ENCODE measurements at places on chromosomes 5 and 9.

- no peak for DNase-seq
Measured at GRCh38 chr5:96709152-96709821, 47.1 kb downstream of the CAST start.

GRCh38 chr5:102974177-102974576, 145.8 kb downstream of the GIN1 start:
- DNase-seq = no peak

DNA sequence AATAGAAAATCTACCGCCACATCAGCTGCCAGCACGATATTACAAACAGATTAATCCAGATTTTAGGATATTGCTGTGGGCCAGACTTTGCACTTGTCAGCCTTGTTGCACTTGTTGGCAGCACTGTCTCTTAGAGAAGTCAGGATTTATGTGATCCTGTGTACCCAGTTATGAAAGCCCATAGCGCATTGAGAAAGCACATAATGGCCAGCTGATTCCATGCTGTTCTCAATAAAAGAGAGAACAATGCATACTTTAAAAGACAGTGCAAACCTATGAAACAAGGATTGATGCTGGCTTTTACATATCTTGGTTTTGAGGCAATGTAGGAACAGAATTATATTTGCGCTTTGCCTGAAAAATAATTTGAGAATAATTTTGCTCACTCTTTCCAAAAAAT, 140.8 kb downstream of the CEP120 start:
- no peak for DNase-seq

- no peak for DNase-seq
Measured at GRCh38 chr5:139379626-139380449, 3.3 kb downstream of the SLC23A1 start.

DNA sequence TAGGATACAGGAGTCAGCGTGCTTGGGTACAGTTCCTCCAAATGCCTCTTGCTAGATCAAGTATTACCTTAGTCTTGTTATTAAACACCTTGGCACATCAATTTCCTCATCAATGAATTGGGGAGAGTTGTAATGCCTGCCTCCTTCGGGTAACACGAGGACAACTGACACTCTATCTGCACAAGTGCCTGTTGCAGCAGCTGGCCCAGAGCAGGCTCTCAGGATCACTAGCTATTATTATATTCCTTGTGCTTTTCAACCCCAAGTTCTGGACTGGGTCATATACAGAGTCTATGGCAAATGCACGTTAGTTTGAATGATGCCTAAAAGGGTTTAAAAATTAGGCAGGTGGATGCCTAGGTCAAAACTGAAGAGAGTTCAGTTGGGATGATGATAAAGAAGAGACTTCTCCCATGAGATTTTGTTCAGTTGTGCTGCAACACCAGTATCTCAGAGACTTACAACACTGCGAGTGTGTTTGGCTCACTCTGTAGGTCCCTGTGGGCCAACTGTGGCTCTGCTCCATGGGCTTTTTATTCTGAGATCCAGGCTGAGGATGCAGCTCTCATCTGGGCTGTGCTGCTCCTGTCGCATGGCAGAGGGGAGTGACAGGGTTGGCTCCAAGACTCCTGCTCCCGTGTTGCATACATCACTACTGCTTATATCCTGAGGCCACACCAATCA, 41.1 kb upstream of the TEX48 start:
- no peak for DNase-seq

- DNase-seq = no peak
Measured at GRCh38 chr5:50593681-50594080, 72.8 kb upstream of the PARP8 start.

All from HepG2 (cell line).